ENCODE measurements at places on chromosomes 1 and 21.
A peak's percentile ranks its signal among the peaks of the same experiment; 100 is the strongest.

GRCh38 chr1:67726224-67726623, 41.2 kb downstream of the GADD45A start:
- DNase-seq: no peak

DNA sequence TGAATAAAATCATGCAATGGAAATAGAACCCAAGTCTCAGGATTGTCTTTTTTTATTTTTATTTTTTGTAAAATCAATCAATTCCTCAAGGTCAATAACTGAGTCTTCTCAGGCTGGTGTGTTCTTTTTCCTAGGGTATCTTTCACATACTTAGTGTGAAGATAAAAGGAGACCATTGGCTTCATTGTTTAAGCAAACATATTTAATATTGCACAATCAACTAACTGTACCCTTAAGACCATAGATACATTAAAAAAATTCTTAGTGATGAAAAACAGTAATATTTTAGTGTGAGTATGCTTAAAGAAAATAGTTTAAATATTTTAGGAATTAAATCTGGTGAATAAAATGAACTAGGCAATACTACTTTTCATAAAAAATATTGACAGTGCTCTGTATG, 31.4 kb downstream of the PDE4B start:
- DNase-seq: no peak

DNA sequence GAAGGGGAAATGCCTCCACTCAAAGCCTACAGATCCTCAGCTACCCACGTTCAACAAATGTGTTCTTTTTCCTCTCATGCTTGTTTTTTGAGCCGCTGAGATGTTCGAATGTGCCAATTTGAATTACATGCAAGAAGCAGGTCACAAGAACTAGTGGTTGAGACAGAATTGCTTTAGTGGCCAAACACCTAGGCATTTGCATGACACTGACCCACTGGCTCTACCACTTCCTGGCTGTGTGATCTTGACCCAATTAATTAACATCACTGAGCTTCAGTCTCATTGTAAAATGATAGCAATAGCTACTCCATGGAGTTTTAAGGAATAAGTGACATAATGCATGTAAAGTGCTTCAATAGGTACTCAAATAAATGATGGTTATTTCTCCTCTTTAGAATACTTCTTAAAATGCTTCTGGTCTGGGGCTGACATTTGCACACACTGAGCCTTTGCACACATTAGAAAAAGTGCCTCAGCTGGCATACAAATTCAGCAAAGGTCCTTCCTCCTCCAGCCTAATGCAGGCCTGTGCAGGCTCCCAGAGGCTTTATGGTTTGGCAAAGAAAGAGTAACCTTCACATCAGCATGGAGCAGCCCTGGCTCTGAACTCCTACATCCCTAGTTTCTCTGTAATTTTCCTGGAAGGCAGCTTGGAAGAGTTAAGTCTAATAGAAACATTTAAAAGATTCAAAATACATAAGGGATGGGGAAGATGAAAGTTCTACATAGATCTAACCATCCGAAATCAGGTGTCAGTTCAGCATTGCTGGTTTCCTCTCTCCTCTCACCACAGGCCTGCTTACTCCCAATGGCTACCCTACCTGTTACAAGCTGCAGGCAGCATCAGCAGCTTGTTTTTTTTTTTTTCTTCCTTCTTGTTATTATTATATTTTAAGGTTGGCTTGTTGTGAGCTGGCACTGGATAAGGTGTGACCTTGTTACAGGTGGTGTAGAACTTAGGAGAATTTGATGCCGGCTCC, 107.4 kb downstream of the TBX19 start:
- no peak for DNase-seq

GRCh38 chr1:101474039-101474665, 237.3 kb downstream of the S1PR1 start:
- DNase-seq: no peak

DNA sequence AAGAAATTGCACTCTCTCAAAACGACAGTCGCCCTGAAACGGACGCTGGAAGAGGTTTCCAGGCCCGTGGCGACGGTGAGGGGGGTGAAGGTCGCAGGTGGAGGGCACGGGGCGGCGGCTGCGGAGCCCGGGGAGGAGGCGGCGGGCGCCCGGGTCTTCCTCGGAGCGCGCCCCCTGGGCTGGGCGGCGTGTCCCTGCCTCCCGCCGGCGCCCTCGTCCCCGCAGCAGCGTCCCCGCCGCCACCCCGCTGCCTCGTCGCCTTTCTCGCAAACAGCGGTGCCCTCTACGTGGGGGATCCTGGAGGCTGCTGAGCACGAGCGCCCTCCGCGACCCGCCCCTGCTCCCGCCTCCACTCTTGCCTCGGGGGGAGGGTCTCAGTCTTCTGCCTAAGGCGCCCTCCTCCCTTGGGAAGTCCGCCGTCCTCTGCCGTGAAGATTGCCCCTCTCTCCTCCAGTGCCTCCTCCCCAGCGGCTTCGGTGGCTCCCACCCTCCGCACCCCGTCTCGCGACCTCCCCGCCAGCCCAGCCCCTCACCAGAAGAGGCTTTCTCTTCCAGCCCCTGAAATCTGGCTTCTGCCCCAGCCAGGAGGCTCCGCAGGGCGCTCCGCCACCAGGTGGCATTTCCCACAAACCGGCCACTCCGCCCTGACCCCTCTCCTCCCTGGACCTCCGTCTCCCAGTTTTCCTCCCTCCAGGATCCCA, 227.4 kb downstream of the SDCCAG8 start:
- peak; percentile 11 for DNase-seq

- peak; percentile 52 for DNase-seq
Measured at GRCh38 chr1:7646981-7647901, 123.9 kb upstream of the VAMP3 start.
